ENCODE measurements at places on chromosomes 1 and 21.
A peak's percentile ranks its signal among the peaks of the same experiment; 100 is the strongest.

GRCh38 chr1:200896531-200897196 is 2.0 kb downstream of the INAVA start:
- DNase-seq: no peak

DNA sequence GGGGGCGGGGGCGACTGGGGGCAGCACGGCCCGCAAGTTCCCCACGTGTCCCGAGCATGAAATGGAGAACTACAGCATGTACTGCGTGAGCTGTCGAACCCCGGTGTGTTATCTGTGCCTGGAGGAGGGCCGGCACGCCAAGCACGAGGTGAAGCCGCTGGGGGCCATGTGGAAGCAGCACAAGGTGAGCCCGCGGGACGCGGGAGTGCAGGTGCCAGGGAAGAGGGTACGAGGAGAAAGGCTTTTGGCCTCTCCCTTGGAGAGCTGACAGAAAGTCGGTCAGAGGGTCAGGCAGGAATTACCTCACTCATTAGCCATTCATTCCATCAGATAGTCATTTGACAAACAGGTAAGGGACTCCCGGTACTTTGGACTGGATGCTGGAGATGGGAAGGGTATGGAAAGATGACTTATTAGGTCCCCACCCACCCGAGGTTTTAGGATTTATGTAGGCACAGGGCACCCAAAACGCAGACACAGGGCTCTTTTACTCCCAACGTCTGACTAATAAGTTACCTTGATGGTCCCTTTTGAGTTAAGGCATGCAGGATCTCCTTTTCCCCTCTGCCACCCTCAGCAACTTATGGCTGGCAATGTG is 2.1 kb downstream of the TRIM67 start:
- DNase-seq: no peak

- no peak for DNase-seq
These were observed 10.5 kb downstream of the C1orf198 start for GRCh38 chr1:230857822-230858221.

- no peak for DNase-seq
These were observed 3.0 kb downstream of the CDK11A start for GRCh38 chr1:1721201-1721600.

DNA sequence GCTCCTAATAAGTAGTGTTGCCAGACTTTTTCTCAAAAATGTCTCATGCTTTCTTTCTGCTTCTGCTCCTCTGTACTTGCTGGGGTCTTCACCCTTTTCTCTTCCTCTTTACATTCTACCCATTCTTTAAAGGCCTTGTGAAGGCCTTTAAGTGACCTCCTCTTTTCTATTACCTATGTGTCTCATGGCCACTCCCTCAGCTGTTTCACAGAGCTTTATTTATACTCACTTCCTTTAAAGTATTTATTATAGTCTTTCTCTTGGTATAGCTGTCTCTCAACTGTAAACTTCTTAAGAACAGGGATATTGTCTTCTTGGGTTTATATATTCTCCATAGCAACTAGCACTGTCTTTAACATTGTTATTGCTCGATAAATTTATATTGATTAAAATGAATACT is 792 bp downstream of the GOLPH3L start:
- DNase-seq: no peak

- no peak for DNase-seq
These were observed 13.4 kb downstream of the ACAP3 start for GRCh38 chr1:1294250-1294890.

- no peak for DNase-seq
These were observed 593.8 kb downstream of the MATN1 start for GRCh38 chr1:30129421-30130055.

GRCh38 chr1:30684881-30685795 is 38.2 kb downstream of the MATN1 start:
- DNase-seq: no peak

GRCh38 chr1:110094931-110095654 is 17.1 kb upstream of the UBL4B start:
- DNase-seq: no peak

DNA sequence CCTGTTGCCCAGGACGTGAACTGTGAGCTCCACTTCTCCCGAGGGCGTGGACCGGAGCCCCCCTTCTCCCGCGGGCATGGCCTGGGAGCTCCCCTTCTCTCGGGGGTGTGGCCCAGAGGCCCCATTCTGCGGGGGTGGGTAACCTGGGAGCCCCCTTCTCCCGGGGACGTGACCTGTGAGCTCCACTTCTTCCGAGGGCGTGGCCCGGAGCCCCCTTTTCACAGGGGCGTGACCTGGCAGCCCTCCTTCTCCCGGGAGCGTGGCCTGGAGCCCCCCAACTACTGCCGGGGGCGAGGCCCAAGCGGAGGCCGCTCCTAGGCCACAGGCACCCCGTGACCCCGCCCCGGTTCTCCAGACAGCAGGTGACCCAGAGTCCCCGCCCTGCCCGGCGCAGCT is 320 bp downstream of the C1orf174 start:
- DNase-seq: no peak

- DNase-seq: no peak
These were observed 32.5 kb downstream of the DHRS3 start for GRCh38 chr1:12585536-12585935.

DNA sequence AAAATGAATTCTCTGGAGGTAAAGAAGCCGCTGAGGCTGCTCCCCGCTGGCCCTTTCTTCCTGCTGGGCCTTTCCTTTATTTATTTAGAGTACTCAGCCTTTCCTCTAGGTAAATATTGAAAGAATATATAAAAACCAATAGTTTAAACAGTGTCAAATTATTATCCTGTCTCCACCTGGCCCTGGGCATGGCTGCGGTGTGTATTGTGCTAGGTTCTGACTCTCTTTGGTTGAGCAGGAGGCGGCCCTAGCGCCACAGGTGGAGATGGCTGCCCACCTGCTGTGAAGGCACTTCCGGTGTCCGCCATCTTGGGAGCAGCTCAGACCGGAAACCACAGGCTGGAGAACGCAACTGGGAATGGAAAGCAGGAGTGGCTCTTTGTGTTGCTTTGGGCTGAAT is 29.0 kb upstream of the CLDN14 start:
- no peak for DNase-seq

DNA sequence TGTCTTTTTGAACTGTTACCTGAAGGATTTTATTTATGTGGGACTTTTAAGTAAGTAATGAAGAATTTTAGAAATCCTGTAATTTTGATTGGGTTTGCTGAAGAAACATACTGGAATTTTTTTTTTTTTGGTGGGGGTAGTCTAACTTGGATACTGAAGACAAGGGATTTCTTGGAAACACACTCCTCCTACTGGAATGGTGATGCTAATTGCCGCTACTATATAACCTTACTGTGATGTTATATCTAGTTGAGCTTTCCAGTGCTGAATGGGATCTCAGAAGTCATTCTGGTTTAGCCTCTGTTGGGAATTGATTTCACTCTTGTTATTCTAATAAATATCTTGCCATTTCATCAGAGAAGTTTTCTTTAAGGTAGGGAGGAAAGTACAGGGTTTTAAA is 8.4 kb downstream of the PPP2R5A start:
- DNase-seq: no peak

DNA sequence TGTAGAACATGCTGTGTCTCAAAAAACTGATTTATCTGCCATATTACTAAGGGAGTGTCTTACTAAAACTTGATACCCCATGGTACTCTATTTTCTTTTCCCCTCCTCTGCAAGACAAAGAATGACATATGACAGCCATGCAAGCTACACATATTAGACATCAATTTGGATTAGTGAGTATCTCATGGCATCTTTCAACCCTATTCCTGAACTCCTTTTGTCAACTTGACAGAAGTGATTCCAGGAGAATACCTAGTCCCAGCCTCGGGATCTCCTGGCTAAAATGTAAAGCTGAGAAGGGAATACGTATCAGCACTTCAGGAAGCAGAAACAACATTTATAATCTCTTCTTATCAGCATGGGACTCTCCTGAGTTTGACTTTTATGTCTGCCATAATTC is 43.7 kb downstream of the ADGRL2 start:
- no peak for DNase-seq

DNA sequence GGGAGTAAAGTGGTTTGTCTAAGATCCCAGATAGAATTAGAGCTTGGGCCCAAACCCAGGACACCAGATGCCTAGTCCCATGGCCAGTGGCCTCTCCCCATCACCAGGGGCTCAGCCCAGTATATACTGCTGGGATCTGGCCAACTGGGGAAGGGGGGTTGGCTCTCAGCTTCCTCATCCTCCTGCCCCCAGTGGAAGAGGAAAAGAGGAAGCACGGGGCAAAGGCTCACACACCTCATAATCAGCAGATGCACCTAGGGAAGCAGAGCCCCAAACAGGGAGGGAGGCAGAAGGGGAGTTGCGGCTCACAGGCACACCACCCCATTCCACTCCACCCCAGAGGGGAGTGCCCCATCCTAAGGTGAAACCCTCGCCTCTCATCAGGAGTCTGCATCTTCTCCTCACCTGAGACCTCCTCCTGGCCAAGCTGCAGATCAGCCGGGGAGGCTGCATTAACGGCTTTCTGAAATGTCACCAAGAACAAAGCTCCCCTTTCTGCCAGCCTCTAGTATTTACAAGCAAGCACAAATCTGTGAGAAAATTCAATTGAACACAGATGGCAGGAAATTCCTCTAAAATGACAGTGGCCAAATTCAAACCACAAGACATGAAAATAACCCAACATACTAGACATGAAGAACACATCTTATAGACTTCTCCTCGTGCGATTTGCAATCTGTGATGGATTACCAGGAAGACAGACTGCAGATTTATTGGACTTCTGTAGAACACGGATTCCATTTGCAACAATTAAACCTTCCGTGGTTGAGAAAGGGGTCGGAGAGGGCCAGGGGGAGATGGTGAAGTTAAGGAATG is 82.8 kb downstream of the GLIS1 start:
- no peak for DNase-seq

DNA sequence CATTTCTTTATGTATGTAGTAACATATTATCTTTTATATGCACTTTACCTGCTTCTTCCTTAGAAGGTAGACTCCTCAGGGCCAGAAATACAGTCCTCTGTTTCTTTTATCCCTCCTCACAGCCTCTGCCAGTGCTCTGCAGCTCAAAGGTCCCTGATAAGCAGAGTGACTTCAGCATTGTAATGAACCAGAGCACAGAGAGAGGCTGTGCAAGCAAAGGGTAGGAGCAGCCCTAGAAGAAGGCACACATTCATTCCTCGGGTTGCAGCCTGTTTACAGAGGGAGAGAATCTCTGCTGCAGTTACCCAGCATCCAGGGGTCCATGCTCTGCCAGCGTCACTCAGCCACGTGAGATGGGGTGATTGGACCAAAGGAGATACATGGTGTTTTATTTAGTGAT is 101.1 kb downstream of the RHOU start:
- no peak for DNase-seq

GRCh38 chr1:1281533-1282321 is 1.5 kb downstream of the SCNN1D start:
- no peak for DNase-seq

- peak; percentile 31 for DNase-seq
These were observed 277.8 kb downstream of the LTN1 start for GRCh38 chr21:28714777-28715464.

DNA sequence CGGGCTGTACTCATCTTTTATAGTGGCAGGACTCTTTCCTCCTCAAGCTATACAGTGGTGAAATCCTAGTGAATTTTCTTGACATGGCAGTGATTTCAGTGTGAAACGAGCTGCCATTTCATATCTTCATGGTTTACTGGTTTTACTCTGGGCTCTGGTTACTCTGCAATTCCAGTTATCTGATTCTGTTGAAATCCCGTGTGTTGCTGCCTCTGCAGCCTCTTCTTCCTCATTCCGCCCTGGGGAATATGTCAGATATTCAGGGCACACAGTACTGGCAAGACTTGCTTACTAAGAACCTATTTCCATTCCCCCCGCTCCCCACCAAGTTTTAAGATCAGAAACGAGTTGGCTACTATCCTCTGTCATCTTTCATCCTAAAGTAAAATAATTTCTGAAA is 7.9 kb upstream of the OR2B11 start:
- DNase-seq: no peak
